HT1080 (cell line): ENCODE measurements at places on chromosomes 12 and 14. TPM values are rescaled to one million over a fixed set of nuclear protein-coding genes. Genes with fewer than 3 reads are reported as not detected.

DNA sequence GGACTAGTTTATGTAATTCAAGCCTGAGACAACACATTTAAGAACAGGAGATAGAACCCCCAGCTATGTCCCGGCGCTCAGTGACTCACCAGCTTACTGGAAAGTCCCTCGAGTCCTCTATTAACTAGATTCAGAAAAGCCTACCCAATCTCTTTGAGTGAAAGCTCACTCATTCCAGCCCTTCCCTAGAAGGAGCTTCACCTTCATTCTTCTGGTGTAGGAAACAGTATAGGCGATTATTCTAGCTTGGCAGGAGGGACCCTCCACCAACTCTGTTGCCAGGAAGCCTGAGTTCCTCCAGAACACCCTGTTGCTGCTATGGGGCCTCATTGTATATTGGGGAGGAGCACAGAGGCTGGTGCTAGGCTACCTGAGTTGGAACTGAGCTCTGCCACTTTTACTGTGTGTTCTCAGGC, 57.2 kb upstream of the AEBP2 start:
- DNase-seq = peak; percentile 80

DNA sequence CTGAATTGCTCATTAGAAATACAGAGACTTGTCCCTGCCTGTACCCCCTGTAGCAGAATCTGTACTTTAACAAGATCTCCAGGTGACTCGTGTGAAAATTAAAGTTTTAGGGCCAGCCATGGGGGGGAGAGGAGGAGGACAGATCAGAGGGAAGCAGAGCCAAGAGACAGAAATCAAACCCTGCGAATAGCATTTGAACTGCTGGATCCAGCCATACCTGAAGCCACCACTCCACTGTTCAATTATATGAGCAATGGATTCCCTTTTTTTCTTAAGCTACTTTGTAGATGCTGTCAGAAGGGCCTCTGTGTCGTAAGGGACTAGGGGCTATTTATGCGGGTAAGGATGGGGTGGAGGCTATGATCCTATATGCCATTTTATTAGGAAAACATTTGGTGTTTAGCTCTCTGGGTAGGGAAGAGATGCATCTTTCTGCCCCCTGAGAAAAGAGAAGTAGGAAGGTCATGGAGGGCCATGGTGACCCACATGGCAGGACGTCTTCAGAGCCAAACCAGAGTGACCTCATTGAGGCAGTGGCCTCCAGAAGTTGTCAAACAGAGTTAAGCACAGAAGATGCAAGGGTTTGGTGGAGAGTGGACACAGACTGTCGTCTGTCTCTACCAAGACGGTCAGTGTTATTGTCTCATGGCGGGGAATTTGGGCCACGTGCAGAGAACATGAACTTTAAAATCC, 203.9 kb downstream of the PHETA1 start:
- no peak for DNase-seq

DNA sequence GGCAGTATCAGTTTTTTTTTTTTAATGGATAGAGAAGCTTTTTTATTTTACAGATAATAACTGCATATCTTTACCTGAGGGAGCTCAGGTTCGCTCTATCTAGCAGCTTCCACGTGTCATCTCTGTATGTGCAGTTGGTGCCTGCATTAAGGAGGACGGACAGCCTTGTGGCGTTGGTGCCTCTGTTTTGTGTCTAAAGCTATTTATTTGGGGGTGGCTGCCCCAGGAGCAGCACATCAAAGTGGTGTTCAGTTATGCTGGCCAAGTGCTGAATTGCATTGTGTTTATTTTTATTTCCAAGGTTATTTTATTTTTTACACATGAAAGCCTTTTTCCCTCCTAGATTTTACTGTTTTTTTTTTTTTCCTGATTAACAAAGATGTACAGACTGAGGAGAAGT, 59.7 kb downstream of the RASSF3 start:
- DNase-seq = no peak

The PPM1H gene
- 2.1 and 3.0 TPM in 2 replicates for total RNA-seq
